RWPE1 (cell line): ENCODE measurements at places on chromosomes 16 and 17.

- DNase-seq = no peak
These were observed 3.2 kb downstream of the DPEP1 start for GRCh38 chr16:89616623-89617022.

DNA sequence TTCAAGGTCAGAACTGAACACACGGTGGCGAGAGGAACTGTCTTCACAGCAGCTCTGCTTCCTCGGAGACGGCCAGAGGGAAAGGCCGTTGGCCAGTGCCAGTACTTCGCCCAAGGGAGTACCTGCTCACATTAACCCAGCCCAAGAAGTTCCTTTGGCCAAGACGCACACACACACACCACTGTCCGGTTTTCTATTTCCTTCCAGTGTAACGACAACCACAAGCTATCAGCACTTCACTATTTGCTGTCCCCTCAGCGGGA, 744 bp upstream of the GGNBP2 start:
- peak; percentile 10 for DNase-seq

DNA sequence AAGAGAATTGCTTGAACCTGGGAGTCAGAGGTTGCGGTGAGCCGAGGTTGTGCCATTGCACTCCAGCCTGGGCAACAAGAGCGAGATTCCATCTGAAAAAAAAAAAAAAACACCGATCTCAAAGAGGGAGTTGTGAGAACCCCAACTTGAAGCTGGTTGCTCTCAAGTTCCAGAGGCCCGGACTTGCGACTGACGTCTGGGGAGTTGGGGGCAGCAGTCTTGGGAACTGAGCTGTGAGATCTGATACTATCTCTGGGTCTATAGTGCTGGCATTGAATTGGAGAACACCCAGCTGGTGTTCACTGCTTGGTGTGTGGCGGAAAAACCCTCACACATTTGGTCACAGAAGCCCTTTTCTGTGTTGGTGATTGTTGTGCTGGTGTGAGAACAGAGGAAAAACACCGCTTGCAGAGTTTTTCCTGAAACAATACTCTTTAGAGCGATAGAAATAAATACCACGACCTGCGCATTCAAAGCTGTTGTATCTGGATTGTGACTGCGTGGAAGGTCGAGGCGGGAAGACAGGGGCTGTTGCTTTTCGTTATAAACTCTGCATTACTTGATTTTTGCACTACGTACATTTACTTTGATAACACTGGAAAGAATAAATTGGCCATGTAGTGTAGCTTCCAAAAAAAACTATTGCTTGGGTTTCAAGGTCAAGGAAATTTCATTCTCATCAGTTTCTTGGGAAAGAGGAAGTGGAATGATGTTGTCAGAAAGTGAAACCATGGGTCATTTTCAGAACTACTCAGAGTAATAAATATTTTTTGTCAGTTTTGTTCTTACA, 8.8 kb downstream of the SCIMP start:
- no peak for DNase-seq

DNA sequence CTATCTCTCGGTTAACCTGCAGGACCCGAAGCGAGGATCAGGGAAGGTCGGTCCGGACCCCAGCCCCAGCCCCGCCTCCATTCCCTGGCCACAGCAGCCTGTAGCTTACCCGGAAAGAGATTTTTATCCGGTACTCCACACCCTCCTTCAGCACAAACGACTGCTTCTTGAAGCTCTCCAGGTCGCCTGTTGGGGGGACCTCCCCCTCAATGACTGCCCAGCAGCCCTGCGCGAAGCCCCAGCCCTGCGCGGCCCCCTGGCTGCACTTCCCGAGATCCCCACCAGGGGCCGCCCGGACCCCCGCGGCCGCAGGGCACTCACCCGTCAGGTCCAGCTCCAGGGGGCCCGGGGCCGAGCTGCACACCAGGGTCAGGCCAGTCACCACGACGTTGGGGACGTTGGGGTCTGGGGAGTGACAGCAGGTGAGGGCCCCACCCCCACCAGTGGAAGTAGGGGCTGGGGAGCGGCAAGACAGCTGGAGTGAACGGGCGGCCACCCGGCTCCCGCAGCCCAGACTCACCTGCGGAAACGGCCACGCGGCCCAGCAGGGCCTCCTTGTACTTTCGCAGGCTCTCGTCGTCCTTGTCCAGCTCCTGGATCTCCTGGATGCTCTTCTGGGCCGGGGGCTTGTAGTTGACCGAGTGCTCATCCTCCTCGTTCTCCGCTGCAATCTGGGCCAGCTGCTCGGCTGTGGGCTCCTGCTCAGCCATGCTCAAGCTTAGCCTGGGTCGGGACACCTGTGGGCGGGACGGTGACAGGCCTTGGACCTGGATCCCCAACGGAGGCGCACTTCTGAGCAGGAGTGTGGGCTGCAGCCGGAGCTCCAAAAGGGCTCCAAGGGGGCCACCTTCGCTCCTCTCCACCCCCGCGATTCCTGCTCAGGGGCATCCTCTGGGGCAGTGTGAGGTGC, 1.7 kb downstream of the ARHGDIA start:
- DNase-seq = no peak

- no peak for DNase-seq
These were observed 2.6 kb downstream of the DNAH2 start for GRCh38 chr17:7720125-7720524.

DNA sequence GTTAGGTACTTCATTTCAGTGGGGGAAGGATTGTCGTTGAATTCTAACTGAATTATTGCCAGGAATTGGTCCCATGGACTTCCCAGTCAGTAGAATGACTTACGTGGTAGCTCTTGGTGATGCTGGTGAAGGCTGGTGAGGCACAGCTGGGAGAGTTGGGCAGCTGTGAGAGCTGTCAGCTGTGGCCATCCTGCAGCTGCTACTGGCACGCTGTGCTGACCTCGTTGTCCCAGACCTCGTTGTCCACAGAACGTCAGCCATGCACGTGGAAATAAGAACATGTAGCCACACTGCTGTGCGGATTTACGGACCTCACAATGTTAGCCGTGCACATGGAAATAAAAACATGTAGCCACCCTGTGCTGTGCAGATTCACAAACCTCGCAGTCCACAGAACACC, 102.3 kb downstream of the NPIPB11 start:
- DNase-seq = no peak

GRCh38 chr16:14263769-14264168, 192.7 kb downstream of the MRTFB start:
- DNase-seq = no peak

DNA sequence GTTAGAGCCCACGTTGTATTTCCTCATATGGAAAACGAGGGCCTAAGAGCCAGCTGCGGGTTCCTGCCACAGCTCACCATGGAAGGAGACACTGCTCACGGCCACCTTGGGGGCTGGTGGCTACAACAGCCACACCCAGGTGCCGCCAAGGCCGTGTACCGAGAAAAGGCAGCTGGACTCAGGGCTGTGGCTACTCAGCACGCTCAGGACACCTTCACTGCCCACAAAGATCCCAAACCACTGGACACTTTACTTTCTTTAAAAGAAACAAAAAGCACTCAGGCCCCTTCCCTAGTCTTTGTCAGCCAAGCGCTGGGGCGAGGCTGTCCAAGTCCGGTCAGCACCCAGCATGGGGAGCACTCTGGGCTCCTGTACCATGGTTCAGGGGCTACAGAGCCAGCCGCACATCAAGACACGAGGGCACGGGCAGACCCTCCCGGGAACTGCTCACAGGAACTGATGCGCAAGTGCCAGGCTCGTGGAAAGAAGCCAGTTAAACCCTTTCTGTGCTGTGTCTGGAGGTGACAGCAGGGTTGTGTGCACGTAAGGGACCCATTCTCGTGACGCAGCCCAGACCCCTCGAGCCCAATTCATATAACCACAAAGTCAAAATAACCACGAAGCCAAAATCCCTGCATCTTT, 18.5 kb downstream of the SLC16A3 start:
- DNase-seq = no peak

- DNase-seq = no peak
These were observed 5.5 kb upstream of the TCF25 start for GRCh38 chr16:89867918-89868317.

DNA sequence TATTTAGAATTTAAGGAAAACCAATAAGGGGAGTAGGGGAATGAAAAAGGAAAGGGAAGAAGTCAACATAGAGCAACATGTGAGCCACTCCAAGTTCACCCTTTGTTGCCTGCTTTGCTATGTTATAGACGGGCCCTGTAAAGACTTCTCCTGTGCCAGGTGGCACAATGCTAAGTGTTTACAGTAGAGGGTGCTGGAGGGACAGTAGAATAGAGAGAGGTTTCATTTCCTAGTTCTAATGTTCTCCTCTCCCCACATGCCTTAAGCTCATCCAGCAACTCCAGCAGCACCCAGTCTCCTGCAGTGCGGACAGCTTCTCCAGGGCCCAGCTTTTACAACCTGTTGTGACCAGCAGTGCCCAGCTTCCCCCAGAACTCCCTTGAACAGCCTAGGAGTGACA, 468.0 kb downstream of the HS3ST3B1 start:
- no peak for DNase-seq

DNA sequence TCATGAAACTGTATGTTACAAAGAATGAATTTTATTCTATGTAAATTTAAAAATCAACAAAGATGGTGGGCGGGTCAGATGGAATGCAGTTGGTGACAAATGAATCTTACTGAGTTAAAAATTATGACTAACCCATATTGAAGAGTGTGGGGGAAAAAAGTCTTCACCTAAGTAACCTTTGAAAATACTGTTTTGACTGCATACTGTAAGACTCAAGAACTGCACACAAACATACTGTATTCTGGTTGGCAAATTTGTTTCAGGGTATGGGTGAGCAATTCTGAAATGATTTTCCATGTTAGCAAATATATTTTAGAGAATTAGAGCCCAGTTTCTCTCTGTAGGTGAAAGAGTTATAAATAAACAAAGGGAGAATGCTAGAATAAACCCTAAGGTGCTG, 153.7 kb upstream of the KCNJ18 start:
- DNase-seq = no peak

DNA sequence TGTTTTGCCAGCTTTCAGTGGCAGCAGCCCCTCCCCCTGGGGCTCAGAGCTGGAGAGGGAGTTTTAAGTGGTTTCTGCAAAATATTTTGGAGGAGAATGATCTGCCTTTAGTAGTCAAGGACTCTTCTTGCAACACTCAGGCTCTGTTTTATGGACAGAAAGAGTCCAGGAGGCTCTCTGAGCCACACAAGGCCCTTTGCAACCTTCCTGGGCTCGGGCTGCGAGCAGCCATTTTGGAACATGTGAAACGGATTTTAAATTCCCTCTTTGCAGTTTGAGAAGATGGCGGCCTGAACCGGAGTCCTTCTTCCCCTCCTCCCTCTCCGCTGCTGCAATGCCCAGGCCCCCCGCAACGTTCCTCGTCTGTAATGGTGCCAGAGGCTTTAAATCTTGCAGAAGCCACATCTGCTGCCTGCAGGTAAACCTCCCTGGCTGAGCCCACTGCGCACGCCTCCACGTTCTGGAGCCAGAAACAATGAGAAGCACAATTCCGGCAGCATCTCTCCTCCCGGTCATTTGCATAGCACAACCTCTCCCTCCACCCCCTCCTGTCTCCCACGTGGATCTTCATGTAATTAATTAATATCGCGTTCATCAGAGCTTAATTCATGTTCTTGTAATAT, 386.1 kb downstream of the SEC14L1 start:
- DNase-seq = no peak

GRCh38 chr16:89506113-89506504, 2.1 kb upstream of the SPG7 start:
- DNase-seq = no peak

DNA sequence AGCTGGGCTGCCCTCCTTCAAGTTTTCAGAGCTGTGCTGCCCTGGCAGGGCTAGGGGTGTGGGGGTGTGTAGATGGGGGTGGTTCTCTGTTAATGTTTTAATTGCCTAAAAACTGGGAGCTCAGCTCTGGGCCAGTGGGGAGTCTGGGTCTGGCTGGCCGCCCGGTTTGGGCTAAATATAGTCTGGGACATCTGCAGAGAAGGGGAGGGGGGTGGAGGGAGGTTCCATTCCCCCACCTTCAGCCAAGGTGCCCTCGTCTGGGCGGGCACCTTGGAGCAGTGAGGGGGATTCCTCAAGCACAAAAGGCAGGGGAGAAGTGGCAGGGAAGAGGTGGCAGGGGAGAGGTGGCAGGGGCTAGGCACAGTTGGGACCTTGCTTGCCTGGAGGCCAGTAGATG, 13.0 kb downstream of the RARA start:
- no peak for DNase-seq

DNA sequence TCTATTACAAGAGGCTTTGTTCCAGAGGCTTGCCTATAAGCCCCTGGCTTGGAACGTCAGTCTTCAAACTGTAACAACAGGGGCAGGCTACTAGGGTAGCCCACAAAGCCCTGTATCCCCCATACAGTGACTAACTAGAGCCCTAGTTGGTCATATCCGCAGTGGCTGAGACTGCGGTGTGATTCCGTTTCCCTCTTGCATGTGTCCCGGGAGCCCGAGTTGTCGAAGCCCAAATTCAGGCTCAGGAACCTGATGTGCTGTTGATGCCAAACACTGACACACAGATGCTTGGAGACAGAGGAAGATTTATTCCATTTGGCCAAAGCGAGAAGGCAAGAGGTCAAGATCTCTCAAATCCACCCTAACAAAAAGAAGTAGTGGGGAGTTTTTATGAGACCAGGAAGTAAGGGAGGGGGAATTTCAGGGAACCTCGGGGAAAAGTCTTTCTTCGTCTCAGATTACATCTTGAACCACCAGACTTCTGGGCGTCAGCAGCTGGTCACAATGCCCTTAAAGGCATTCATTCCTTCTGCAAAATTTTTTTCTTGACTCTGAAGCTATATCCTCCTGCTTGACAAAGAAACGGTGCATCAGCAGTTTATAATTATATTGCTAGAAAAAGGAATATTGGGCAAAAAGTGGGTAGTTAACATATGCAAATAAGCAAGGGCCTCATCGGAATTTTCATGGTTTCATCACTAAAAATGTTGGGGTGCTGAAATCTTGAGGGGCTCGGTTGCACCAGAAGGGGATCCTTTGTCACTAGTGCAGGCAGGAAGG, 879 bp downstream of the SLFN5 start:
- peak; percentile 34 for DNase-seq

- no peak for DNase-seq
These were observed 93.9 kb downstream of the CPPED1 start for GRCh38 chr16:12709807-12710206.

DNA sequence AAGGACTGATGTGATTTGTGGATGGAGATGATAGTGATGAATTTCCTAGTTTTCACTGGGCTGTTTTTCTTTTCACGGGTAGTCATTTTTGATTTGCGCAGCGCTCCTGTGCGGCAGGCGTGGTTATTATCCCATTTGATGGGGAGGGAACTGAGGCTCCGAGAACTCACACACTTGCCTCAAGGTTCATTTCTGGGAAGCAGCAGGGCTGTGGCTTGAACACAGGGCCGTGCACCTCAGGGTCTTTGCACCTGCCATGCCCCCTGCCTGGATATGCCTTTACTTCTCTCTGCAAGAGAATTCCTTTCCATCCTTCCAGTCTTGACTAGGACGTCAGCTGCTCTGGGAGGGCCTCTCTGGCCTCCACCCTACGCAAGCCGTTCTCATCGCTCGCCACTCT, 16.3 kb upstream of the WFDC1 start:
- DNase-seq = no peak

- DNase-seq = no peak
These were observed 446.5 kb downstream of the MAF start for GRCh38 chr16:79154086-79154485.

- no peak for DNase-seq
These were observed 23.8 kb downstream of the NLRP1 start for GRCh38 chr17:5560361-5560988.
